Fibroblast of lung (primary cell): ENCODE measurements at places on chromosomes 13 and 19. TPM values are rescaled to one million over a fixed set of nuclear protein-coding genes. Genes with fewer than 3 reads are reported as not detected.

XPO4 gene
- total RNA-seq, result 14.9 and 17.2 TPM in 2 replicates

ZNF776 gene
- 10.3 and 20.0 TPM in 2 replicates for total RNA-seq

FPR2 gene
- not detected in 2 replicates for total RNA-seq

CAMSAP3 gene
- not detected in 2 replicates for total RNA-seq

HSPBP1 gene
- total RNA-seq, result 19.8 and 21.5 TPM in 2 replicates

TMEM91 gene
- total RNA-seq, result 9.7 and 10.8 TPM in 2 replicates

MEDAG gene
- 11.2 and 47.0 TPM in 2 replicates for total RNA-seq

CYP2S1 gene
- total RNA-seq, result 2.1 and 3.5 TPM in 2 replicates

ZNF606 gene
- 14.9 and 17.5 TPM in 2 replicates for total RNA-seq

TYROBP gene
- 0.26 TPM in 1 of 2 replicates, not detected in the other for total RNA-seq

PRSS57 gene
- not detected in 2 replicates for total RNA-seq

CDKN2D gene
- 3.9 and 10.7 TPM in 2 replicates for total RNA-seq

ATP1A3 gene
- under 0.01 and 0.17 TPM in 2 replicates for total RNA-seq

ANKLE1 gene
- 0.17 and 0.26 TPM in 2 replicates for total RNA-seq

TEX26 gene
- total RNA-seq, result 0.26 and 0.66 TPM in 2 replicates

PIH1D1 gene
- 94.5 and 110 TPM in 2 replicates for total RNA-seq

TNNT1 gene
- 7.4 and 10.4 TPM in 2 replicates for total RNA-seq

LMTK3 gene
- total RNA-seq, result under 0.01 and 0.17 TPM in 2 replicates

CNFN gene
- total RNA-seq, result not detected in 2 replicates

PSG4 gene
- total RNA-seq, result 0.17 and 11.3 TPM in 2 replicates

RRAS gene
- 34.2 and 60.1 TPM in 2 replicates for total RNA-seq

IGFL2 gene
- not detected in 2 replicates for total RNA-seq

ATP5F1D gene
- 13.4 and 20.5 TPM in 2 replicates for total RNA-seq

CPAMD8 gene
- total RNA-seq, result 0.51 and 1.7 TPM in 2 replicates

ZNF675 gene
- total RNA-seq, result 3.6 and 6.6 TPM in 2 replicates

CFAP97D2 gene
- not detected in 2 replicates for total RNA-seq

TEKTIP1 gene
- not detected in 2 replicates for total RNA-seq
